Pons (tissue), 1 donor: ENCODE measurements at places on chromosomes 7 and 10.

GRCh38 chr10:4615042-4615441, 211.0 kb upstream of the AKR1E2 start:
- DNase-seq = no peak

DNA sequence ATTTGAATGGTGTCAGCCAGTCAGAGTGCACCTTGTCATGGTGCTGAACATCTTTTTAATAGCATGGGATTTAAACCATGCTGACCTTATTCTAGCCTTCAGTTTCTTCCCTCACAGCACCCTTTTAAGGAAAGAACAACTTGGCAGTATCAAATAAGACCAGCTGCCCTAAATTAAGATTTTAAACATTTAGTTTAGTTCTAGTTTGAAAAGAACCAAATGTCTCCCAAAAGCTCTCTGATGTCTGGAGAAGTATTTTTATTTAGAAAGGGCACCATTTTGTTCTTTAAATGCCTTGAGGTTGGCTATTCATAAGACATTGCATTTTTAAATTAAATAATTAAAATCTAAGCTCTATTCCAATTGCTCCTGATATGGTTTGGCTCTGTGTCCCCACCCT, 121.1 kb downstream of the CCDC3 start:
- no peak for DNase-seq

DNA sequence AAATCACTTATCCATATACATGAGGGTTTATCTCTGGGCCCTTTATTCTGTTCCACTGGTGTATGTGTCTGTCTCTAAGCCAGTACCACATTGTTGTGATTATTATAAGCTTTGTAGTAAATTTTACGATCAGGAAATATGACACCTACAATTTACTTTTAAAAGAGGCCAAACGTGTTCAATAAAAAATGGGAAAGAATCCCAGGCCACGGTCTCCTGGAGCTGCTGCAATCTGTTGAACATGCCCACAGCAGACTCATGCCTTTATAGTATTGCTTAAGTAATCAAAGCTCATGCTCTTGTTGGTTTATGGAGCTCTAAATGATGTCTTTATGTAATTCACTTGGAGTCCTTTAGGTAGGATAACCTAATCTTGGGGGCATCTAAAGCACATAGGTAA, 273.0 kb downstream of the ZMYND11 start:
- DNase-seq = no peak

- no peak for DNase-seq
Measured at GRCh38 chr10:17076626-17077345, 52.8 kb downstream of the CUBN start.

DNA sequence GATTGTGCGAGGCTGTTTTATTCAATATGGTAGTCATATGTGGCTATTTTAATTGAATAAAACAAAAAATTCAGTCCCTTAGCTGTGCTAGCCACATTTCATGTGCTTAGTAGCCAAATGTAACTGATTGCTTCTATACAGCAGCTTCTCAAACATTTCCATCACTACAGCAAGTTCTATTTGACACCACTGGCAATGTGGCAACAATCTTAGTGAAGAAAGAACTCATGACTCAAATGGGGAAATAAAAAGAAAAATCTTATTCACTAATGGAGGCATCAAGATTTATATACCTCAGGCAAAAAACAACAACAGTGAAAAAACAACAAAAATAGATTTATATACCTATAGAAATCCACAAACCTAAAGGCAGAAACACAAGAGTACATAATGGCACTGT, 17.9 kb downstream of the SEM1 start:
- DNase-seq = no peak

DNA sequence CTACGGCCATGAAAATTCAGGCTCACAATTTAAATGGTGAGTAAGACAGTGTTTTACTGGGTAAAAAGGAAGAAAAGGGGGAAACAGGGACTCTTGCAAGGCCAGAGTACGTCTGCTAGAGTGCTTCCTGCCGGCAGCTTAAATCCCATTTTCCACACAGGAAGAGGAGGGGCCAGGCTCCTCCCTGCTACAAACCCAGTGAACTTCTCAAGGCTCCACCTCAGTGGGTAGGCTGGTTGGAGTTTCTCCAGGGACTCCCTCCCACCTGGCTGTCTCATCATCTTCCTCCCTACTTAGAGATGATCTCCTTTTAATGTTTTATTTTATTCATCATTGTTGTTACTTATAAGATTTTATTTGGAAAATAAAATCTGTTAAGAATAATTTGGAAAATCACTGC, 62.6 kb upstream of the SEMA3C start:
- no peak for DNase-seq
